ENCODE measurements at places on chromosomes 4 and X.

DNA sequence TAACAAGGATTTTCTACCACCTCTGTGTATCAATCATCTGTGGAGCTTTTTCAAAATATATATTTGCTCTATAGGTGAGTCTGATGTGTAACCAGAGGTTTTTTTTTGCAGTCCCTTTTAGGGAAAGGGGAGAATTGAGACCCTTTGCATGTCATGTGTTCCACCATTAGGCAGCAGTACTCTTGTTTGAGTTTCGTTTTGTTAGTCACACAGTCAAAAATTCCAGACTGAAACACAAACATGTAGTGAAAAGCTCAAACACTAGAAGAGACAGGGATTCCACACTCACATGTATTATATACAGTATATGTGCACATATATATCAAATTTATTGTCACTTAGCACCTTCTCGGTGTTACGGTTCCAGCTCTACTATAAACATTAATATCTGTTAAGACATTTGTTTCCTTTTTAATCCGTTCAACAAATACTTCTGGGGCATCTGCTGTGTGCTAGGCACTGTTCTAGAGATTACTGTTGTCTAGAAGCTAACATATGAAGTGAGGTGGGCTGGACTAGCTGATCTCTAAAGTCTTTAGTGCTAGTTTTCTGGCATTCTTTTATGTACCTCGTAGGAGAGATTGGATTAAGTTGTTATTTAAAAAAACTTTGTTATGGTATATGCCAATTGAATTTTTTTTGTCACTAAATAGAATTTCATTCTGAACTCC is 5.5 kb downstream of the USP9X start:
- no peak for DNase-seq

DNA sequence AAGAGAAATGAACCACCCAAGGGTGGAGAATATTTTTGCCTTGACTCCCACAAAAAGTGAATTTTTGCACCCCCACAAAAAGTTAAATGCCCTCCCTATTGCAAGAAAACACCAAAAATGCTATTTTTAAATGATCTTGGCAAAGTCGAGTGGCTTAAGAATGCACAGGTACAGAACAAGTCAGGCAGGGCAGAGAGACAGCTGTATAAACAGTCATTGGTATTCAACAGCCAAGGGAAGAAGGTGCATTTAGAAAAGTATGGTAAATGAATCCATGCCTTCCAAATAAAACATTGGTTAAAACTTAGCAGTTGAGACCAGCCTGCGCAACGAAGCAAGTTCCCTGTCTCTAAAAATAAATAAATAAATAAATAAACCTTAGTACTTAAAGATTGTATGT is 169.3 kb downstream of the CHIC2 start:
- DNase-seq, result no peak

DNA sequence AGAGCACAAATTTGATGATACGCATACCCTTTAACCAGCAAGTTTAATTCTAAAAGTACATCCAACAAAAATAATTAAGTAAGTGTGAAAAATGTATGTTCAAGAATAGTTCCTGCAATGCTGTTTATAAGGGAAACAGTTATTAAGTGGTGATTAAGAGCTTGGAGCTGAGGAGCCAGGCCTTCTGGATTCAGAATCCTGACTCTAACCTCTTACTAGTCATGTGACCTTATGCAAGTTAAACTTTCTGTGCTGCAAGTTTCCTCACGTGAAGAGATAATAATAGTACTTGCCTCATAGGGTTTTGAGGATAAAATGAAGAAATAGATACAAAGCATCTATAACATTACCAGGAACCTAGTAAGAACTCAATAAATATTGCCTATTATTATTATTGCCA is 77.7 kb downstream of the FAM13A start:
- DNase-seq, result no peak

- no peak for DNase-seq
Observed at GRCh38 chr4:178192611-178193010, 750.4 kb upstream of the AGA start.

GRCh38 chr4:49000806-49001205 is 14.7 kb downstream of the CWH43 start:
- DNase-seq, result no peak

DNA sequence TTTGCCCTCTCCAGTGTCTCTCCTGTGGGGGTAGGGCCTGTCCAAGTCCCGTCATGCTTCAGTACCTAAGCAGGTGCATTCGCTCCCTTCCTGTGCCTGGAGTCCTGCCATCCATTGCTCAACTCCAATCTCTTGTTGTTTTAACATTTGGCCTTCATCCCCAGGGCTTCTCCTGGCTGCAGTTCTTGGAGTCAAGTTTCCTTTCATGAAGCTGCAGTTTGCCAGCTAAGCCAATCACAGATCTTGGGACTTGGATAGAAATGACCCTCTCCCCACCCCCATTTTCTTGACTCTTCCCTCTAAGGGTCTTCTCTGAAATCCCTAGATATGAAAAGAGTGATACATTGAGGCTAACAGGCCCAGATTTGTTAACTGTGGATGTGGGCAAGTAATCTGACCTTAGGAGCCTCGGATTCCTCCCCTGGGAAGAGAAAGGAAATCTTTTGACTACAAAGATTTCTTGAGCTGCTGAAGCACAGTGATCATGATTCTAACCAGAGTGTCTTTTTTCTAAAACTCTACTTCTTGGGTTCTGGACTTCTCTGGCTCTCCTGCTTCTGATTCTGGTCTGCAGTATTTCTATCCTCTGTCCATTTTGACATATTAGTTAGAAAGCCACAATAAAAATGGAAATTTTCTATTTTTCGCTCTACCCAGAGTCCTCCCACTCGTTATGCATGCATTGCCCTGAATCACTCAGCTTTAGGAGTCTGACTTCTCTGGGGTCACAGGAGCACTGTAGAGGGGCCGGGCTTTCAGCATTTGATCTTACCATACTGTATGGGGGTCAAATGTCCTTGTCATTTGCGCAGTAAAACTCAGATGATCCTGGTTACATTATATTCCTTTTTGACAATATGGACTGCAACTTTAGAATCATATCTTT is 61.0 kb downstream of the CHRNA9 start:
- DNase-seq, result no peak

GRCh38 chr4:31539284-31540069 is 819.3 kb downstream of the PCDH7 start:
- DNase-seq, result no peak

- DNase-seq, result peak; percentile 62
Observed at GRCh38 chr4:26069218-26069617, 155.2 kb downstream of the SMIM20 start.

- no peak for DNase-seq
Observed at GRCh38 chr4:82864336-82864979, 26.5 kb downstream of the SEC31A start.

Data from NT2/D1 (cell line).